ENCODE measurements at places on chromosomes 1 and 21.

DNA sequence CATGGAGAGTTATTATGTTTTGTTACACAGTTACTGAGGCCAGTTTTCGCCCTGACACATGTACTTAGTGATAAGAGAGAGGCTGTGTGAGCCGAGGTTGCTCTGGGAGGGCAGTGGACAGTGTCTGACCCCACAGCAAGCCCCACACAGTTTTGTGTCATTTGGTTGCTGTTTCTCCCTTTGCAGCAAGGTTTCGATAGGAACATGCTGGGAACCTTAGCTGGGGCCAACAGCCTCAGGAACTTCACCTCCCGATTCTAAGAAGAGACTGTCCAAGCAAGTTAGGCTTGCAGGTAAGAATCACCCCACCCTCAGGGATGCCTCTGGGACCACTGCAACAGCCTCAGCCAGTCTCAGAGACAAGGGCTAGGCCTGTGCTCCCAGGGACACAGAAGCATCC, 45.3 kb downstream of the PKP1 start:
- DNase-seq: no peak

DNA sequence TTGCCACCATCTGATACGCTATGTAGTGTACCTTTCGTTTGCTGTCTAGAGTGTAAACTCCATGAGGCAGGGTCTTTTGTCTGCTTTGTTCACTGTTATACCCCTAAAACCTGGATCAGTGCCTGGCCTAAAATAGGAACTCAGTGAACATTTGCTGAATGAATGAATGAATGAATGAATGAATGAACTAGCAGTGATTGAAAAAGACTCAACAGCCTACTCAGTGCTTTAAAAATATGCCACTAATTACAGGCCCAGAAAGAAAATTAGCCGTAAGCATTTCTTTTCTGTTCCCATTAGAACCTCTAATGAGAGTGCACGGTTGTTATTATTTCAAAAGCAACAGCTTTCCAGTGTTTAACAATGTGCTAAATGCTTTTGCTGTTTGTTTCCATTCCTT, 69.3 kb upstream of the SYT6 start:
- no peak for DNase-seq

DNA sequence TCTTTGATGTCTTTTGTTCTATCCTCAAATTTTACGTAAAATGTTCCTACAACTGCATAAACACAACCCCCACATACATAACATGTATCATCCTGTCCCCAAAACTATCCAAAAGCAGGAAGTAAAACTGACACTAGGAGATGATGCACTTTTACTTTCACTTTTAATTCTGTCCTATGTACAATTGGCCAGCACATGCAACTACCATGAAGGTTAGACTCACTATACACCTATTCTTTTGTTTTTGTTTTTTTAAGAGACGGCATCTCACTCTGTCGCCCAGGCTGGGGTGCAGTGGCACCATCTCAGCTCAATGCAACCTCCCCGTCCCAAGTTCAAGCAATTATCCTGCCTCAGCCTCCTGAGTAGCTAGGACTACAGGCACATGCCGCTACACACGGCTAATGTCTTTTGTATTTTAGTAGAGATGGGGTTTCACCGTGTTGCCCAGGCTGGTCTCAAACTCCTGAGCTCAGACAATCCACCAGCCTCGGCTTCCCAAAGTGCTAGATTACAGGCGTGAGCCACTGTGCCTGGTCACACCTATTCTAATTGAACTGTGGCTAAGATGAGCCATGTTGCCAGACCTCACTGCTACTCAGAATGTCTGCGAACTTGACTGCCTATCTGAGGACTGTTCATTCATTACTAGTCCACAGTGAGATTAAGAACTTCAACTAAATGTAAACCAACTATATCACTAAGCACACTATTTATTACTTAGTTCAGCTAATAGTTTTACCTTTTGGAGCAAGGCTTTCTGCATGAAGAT, 48.0 kb downstream of the TOR3A start:
- peak; percentile 23 for DNase-seq

- peak; percentile 18 for DNase-seq
Observed at GRCh38 chr1:162023547-162024501, at the start of gene OLFML2B. TSS of gene OLFML2B (minus strand) at chr1:162023869. CDS start at chr1:162023430, 439 bp downstream.

DNA sequence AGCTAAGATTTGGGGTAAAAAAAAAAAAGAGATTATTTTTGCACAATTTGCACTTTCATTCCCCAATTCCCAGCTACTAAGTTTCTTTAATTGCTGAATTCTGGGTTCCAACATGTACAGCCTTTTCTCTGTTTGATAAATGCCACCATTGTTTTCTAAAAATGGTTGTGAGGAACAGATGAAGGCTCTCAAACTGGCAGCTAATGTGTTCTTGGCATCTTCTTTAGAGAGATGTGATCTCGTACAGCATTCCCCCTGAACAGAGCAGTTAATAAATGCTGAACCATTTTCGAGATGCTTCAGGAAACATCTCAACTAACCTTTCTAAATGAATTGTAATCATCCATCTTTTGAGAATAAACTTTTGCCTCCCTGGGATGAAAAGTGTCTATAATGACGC, 107.9 kb upstream of the DYNLT5 start:
- no peak for DNase-seq

- DNase-seq: no peak
Observed at GRCh38 chr1:159436469-159436868, 3.1 kb upstream of the OR10J1 start.

- DNase-seq: peak; percentile 61
Observed at GRCh38 chr1:111507411-111508201, 4.2 kb upstream of the ADORA3 start.
